ENCODE measurements at places on chromosomes 5 and 9.

DNA sequence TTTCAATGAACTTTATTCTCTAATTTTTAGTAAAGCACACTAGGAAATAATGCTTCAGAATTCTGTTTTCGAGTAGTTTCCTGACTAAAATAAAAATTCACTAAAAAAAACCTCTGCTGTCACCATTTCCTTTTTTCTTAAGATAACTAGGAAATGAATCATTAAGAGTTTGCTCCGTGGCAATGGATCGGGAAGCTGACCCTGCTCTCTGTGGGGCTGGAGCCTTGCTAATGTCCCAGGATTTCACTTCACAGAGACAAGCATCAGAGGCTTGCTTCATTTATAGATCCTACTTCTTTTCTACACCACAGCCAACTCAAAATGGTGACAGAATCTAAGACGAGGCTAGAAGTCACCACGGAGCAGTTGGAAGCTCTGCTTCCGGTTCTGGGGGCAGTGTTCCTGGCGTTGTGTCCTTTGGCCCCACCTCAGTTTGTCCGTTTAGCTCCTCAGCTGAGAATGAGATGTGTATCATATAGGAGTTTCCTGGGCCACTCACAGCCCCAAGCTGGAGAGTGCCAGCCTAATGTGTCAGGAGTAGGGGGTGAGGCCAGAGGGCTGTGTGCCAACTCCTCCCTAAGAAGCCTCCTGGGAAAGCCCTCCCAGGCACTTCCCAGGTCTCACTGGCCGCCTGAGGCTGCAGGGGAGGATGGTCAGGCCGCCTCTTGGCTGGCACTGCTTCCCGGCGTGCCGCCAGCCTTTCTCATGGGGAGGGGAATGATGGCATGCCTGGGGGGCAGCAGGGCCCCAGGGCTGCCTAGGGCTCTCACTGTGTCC lies 19.6 kb downstream of the TENT4A start:
- DNase-seq, result no peak

GRCh38 chr9:95505717-95506427 lies 10.9 kb downstream of the PTCH1 start:
- peak; percentile 13 for DNase-seq

DNA sequence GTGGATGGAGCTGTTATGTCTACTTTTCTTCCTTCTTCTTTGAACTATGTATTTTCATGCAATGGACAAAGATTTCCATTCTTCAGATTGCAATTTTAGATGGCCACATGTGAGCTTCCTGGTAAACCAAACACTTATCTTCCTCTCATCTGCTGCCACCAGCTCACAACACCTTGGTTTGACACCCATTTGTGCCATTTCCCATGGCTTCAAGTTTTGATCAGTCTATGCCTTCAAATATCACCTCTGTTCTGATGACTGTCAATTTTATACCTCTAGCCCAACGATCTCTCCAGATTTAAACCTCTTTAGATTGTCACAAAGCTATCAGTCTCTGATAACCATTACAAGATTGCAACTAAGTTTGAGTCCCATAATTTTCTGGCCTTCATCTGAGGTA lies 147.2 kb downstream of the TMEM38B start:
- no peak for DNase-seq

DNA sequence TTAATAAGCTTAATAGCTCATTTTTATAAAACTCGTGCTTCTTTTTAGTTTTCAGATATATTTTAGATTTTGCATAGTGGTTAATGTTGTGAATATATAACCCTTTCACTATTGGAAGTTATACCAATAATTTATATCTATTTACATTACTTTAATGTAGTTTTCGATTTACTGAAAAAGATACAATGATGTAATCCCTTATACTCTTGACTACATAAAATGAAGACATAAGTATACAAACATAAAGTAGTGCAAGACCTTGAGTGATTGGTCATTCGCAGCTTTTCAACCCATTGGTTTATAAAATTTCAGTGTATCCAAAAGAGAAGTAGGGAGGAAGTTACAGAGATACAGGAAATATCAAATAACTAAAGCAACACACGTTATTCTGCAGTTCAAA lies 84.3 kb upstream of the GRHPR start:
- DNase-seq, result no peak

- no peak for DNase-seq
Measured at GRCh38 chr5:164303646-164304215, 798.3 kb downstream of the MAT2B start.

DNA sequence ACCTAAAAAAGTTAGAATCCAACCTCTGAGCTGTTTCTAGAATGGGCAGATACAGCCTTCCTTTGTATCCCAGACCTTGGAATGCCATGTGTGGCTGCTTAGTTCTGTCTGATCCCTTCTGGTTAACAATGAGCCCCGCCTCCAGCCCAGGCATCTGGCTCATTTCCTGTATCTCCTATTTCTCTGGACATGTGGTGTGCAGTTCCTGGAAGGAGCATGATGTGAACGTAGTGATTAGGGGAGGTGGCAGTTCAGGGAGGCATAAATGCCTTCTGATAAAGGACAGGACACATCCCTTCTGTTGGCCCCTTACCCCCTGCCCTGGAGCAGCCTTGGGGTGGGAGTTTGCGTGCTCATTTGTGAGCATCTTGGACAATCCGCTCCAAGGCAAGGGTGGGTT lies 243.0 kb downstream of the ZSWIM6 start:
- no peak for DNase-seq

DNA sequence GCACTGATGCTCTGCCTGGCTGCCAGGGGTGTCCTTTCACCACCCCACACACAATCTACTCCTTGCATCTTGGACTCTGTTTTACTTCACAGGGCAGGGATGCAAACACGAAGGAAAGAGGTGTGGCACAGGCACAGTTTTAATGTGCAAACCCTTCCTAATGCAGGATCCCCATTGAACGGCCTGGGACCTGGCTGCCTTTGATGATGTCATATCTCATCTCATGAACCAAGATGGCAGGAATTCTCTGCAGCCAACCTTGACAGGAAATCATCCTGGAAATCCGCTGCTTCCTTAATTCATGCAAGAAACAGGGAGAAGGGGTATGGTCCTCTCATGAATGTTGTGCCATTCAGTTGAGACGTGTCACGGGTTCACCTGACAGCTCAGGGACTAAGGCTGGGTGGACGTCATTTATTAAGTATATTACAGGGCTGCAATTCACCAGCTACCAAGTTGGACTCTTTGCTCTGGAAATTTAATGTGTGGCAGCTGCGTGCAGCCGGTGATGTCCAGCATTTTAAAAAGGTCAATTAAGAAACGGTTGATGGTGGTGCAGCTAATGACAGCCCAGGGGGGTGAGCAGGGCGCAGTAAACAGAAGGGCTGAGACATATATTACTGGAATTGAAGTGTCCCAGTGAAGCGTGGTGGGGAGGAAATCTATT lies 91.5 kb downstream of the LMNB1 start:
- no peak for DNase-seq

- no peak for DNase-seq
Measured at GRCh38 chr9:123739902-123740301, 190.0 kb downstream of the DENND1A start.

DNA sequence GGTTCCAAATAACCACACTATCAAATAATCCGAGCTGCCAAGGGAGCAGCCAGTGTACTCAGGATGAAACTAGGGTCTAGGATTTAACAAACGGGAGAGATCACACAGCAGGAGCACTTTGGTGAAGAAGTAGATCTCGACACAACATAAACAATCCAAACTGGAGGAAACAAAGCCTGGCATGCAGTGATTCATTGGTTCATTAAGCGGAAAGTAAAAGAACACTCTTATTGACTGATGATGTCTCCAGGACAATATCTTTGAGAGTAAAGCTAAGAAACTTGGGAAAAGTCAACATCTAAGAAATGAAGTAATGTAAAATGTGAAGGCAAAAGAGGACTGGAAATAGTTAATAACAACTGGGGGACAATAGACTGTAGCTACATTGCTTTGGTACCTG lies 1478.3 kb upstream of the CDH9 start:
- DNase-seq, result no peak

GRCh38 chr9:134395002-134395517 lies 68.8 kb downstream of the RXRA start:
- no peak for DNase-seq

DNA sequence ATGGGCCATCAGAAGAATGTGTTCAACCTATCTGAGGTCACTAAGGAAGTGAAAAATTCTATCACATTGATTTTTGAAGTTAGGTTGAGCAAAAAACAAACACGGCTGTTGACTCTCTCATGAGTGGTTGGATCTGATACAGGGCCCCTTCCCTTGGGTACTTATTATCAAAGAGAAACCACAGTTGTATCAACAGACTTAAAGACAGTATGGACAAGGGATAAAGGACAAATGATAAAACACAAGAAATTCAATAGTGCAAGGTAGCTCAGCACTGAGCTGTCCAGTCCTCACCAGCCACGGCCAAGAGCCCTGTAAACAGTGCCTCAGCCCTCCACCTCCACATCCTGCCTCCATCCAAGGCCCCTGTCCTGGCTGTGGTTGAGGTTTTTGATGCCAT lies 86.9 kb downstream of the UBE2QL1 start:
- DNase-seq, result no peak

- DNase-seq, result peak; percentile 5
Measured at GRCh38 chr5:103562453-103563157, at the start of gene NUDT12. Gene NUDT12, minus strand, starts transcription at chr5:103562789. Its CDS starts 2,541 bp downstream, at chr5:103560248.

DNA sequence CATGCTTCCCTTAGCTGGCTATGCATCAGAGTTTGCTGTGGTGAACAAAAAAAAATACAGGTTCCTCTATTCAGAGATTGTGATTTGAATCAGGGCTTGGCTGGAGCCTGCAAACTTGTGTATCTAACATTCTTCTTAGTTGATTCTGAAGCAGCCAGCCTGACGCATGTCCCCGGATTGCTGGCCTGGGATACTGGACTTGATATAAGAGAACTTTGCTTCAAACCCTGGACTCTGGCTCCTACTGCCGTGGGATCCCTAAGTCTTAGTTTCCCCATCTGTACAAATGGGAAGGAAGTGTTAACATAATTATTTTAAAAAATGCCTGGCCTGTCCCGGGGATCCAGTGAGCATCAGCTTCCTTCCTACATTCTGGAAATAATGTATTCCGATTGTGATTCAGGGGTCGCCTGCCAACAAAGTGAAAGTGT lies 292.8 kb downstream of the ARHGEF28 start:
- DNase-seq, result no peak

DNA sequence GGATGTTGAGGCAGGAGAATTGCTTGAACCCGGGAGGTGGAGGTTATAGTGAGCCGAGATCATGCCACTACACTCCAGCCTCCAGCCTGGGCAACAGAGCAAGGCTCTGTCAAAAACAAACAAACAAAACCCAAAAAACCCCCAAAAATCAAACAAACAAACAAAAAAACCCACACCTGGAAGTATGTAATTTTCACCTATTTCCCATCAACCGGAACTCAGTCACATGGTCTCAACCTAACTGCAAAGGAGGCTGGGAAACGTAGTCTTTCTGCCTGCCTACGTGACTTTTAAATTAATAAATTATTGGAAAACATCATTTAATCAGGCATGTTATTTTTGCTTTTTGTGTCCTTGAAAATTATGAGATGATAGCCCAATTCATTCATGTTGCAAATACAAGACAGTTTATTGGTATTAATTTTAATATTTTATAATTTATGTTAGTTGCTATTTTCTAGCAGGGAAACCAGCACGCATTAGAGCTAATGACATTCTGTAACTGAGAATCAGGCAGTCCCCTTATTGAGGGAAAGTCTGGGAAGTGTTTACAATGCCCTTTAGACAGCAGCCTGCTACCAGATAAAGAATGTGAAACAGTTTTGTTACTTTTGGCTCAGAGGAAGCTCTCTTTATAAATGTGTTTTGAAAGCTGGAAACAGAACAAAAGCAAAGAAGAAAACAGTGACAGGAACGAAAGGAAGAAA lies 110.3 kb downstream of the NXNL2 start:
- DNase-seq, result no peak

GRCh38 chr5:76728965-76729364 lies 13.0 kb downstream of the F2R start:
- DNase-seq, result no peak

GRCh38 chr5:115579747-115580173 lies 22.5 kb downstream of the TICAM2 start:
- no peak for DNase-seq

DNA sequence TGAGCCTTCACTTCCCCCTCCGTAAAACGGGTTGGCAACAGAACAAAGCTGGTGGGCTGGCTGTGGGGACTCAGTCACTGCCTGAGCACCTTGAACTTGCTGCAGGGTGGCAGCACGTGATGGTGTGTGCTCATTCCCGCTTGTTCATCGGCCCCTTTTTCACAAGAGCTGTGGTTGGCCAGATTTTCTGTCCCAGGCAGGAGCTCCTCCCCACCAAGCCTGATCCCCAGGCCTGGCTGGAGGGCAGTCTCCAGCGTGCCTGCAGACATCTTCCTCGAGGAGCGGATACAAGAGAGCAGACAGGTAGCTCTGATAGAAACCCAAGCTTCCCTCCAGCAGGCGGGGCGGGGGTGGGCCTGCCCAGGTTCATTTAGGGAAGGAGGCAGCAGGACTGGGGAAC lies 61.9 kb upstream of the ORM1 start:
- DNase-seq, result no peak

GRCh38 chr5:56123531-56124243 lies 109.4 kb downstream of the ANKRD55 start:
- no peak for DNase-seq

GRCh38 chr9:108441726-108442125 lies 414.1 kb downstream of the ACTL7B start:
- no peak for DNase-seq

DNA sequence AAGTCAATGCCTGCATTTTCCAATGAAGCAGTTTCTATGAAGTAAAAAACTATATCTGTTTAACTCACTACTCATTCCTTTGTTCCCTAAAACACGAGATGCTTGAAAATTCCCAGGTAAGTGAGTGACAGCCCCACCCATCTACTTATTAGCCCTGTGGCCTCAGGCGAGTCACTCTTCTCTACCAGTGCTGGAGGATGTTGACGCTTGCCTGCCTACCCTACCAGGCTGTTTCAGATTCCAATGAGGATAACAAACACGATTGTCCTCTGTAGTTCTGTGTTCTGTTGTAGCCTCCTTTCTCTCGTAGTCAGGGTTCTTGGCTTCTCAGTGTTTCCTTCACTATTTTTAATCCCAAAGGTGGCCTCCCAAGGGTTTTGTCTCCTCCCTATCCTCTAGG lies 388.8 kb downstream of the KDM4C start:
- DNase-seq, result no peak

DNA sequence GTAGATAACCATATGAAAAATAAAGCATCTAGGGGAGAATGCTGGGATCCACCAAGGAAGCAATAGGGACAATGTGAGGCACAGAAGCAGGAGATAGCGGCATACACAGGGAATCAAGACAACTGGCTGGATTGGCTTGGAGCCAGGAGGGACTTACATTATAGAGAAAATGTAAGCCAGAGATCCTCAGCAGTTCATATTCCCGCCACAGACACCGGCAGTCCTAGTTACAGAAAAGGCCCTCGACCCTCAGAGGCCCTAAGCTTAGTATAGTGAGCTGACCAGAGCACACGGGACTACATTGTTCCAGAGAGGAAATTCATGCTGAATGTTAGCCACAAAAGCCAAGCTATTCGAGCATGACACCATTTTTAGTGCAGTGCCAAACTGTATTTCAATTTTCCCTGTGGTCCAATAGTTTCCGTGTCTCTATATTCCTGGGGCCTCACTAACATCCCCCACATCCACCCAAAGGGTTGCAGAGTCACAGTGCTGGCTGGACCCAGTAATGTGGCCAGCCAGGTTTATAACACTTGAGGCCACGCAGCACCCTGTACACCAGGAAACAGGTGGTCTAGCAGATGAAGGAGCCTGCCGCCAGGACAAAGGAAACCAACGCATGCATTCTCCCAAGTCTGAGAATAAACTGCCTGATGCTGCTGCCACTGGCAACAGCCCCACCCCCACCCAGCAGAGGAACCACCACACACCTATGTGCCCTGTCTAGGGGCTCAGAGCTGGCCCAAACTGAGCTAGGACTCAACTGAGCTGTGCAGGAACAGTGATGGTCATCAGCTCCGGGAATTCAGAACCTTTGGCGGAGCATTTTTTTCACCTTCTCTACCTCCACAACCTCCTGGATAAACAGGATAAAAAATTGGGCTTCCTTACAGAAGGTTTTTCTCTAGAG lies 693.2 kb upstream of the CHD1 start:
- DNase-seq, result no peak

Measured in CD4-positive, alpha-beta T cell treated with Interleukin-2 at 100 ng/mL for 4 hours (primary cell).